ENCODE measurements at places on chromosomes 5 and 9.

DNA sequence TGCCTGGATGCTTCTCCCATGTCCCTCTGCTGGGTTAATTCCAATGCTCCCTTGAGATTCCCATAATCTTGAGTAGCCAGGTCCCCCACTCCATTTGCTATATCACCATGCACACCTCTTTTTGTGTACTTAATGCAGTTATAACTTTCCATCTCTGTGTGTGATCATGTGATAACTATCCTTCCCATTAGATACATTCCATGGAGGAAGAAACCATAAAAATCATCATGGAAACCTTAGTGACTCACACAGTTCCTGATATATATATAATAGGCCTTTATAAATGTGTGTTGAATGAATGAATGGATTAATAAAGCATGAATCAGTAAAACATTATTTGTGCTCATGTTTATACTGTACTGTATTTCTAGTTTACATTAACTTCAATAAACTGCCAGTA is 104.6 kb downstream of the PCSK5 start:
- no peak for DNase-seq

- DNase-seq, result no peak
Measured at GRCh38 chr5:179201986-179202385, 141.8 kb downstream of the ZNF354C start.

- DNase-seq, result no peak
Measured at GRCh38 chr9:73219985-73220626, 68.4 kb downstream of the ANXA1 start.

GRCh38 chr9:133238272-133238850 is 29.3 kb upstream of the OBP2B start:
- no peak for DNase-seq

Measured in NCI-H2029 (cell line).